ENCODE measurements at places on chromosomes 6 and 20.

DNA sequence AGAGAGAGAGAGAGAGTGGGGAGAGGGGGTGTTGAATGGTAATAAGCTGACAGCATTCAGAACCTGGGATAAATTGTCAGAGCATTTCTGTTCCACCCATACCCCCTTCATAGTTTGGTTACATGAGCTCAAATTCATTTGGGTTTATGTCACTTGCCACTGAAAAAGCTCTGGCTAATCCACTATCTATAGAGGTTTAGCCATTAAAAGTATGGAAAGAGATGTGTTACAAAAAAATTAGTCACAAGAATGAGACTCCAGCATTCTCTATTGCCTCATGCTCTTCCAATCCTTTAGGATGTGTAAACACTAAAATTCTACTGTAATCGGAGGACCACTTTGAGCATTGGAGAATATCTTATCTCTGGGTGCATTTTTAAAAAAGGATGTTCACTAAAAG lies 297.6 kb upstream of the TCF21 start:
- DNase-seq: no peak

GRCh38 chr20:57983082-57983481 lies 245.4 kb downstream of the ANKRD60 start:
- DNase-seq: no peak

- no peak for DNase-seq
Measured at GRCh38 chr6:112936504-112936903, 589.4 kb downstream of the RFPL4B start.

GRCh38 chr6:25913741-25914140 lies 16.8 kb downstream of the SLC17A2 start:
- no peak for DNase-seq

GRCh38 chr6:142913511-142914047 lies 31.4 kb downstream of the HIVEP2 start:
- DNase-seq: no peak

DNA sequence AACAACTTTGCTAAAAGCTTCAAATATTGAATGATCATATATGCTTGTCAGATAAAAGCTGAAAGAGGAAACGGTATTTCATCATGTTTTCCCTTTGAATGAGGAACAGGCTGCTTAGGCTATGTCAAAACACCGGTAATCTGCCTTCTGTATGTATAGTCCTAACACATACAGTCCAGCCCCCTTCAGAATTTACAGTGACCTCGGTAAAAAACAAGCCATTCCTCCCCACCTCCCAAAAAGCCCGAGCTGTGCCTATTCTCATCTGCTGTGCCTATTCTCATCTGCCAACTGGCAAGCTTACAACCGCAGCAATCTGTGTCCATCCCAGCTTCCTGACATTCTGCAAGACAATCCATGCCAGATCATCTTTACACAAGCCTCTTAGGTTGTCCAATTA lies 26.8 kb upstream of the UBE2J1 start:
- no peak for DNase-seq

- no peak for DNase-seq
Measured at GRCh38 chr20:57869951-57870315, 160.1 kb upstream of the PMEPA1 start.

- DNase-seq: no peak
Measured at GRCh38 chr6:3442431-3443220, 14.2 kb downstream of the SLC22A23 start.

GRCh38 chr6:48817333-48818051 lies 645.6 kb downstream of the MMUT start:
- DNase-seq: no peak

- DNase-seq: no peak
Measured at GRCh38 chr20:23875606-23876237, 3.8 kb downstream of the CST5 start.
